ENCODE measurements at places on chromosomes 7 and 10.

DNA sequence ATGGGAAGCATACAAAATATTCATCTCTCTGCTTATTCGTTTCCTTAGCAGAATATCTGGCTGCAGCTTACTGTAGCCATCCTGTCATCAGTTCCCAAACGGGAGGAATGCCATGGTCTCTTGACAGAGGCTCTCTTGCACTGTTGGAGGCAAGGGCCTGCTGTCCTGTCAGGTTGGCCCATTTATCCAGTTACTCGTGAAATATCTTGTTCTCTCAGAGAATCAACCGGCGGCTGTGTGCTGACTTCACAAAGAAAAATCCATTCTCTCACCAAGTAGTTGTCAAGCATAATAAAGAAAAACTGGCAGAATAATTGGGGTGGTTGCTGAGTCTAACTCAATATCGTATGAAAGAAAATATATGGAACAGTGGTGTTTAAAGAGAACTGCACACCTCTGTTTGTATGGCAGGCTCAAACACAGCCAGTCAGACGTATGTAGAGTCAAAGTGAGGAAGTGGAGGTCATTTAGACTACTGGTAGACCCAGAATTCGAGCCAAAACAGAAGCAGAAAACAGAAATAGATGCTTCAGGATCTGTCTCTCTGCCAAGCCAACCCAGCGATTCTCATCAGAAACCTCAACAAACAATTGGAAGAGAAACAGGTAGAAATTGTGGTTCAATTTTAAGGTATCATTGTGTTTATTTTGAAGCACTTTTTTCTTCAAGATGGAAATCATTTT lies 349.2 kb upstream of the PRKCQ start:
- no peak for DNase-seq

- no peak for DNase-seq
Measured at GRCh38 chr7:133114519-133114918, 32.6 kb upstream of the CHCHD3 start.

DNA sequence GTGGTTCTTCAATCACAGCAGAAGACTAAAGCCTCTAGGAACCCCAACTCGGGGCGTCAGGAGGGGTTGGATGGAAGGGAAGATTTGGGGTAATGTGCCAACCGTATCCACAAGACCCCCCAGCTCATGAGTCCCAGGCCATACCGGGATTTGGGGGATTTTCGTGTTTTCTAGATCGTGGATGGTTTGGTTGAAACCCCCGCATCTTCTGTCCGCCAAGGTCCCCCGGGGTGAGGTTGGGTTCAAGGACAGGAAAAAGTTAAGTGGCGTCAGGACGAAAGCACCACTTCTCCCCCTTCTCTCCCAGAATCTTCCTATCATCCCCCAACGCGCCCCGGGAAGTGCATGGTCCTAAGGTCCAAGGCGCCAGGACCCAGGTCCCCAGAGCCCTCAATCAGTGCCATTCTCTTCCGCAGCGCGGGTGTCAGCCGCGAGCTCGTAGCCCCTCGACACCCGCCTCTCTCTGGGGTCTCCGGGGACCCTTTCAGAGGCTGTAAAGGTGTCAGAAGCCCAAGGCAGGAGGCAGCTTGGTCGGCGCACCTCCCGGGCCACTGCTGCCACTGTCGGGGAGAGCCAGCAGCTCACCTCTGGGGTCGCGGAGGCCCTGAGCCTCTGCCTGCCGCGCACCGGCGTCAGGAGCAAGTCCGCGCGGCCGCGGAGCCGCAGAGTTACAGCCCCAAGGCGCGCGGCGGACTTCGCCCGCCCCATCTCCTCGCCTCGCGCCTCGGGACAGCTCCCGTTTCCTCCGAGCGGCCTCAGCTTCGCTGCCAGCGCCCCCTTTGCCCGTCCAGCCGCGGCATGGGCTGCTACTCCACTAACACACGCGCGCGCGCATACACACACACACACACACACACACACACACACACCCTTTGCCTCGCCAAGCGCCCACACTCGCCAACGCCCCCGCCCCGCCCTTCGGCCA lies 1.5 kb downstream of the MKX start:
- no peak for DNase-seq

- no peak for DNase-seq
Measured at GRCh38 chr10:74151879-74152722, 1.1 kb downstream of the ADK start.

DNA sequence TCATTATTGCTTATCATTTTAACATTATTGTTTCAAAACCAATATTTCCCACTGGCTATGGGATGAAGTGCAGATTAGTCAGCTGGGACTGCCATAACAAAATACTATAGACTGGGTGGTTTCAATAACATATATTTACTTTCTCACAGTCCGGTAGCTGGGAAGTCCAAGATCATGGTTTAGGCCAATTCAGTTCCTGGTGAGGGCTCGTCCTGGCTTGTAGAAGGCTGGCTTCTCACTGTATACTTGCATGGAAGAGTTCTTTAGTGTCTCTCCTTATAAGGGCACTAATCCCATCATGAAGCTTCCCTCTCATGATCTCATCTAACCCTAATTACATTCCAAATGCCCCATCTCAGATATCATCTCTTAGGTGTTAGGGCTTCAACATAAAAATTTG lies 101.3 kb downstream of the CHRM2 start:
- DNase-seq: no peak

- DNase-seq: no peak
Measured at GRCh38 chr10:70186571-70186970, 16.3 kb upstream of the SAR1A start.

GRCh38 chr7:98902523-98902922 lies 24.2 kb downstream of the TRRAP start:
- no peak for DNase-seq

GRCh38 chr7:41107938-41108448 lies 594.9 kb downstream of the INHBA start:
- DNase-seq: no peak

DNA sequence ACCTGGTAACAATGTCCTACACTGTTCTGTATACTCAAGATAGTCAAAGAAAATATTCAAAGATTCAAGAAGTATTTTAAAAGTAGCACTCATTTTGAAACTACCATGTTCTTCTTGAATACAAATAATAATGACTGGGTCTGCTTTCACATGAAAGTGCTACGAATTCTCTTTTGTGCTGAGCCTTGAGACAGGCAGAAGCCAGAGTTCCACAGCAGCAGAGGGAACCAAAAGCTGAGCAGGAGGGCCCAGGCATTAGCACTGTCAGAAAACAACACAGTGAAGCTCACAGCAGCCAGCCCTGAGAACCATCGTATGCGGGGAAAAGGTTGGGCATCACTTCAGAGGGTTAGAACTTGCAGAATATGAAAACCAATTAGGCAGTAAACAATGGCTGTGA lies 38.9 kb downstream of the ANKMY2 start:
- no peak for DNase-seq

DNA sequence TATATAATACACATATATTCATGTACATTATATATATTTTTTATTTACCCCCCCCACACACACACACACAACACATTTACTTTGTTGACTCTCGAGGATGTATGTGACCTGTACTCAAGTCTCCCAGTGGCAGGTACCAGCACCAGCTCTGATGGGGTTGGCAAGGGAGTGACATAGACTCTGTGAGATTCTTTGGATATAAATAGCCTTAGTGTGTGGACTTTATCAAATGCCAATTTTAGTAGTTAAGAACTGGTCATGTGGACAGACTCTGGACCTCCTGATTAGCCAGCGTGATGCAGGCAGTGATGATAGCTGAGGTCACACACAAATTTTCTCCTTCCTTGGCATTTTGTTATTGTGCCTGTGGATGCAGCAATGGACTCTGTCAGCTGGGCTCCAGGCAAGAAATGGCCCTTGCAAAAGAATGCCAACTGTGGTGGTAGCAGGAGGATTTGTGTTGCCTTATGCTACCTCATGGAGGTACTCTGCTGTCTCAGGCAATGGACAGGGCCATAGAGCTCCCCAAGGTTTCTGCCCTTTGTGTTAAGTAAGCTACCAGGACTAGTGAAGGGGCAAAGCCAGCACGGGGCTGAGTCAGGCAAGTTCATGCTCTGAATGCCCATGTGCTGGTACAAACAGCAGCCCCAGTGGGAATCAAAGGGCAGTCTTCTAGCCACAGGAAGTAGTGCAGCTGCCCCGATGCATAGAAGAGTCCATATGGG lies 224.6 kb upstream of the ZWINT start:
- DNase-seq: no peak

DNA sequence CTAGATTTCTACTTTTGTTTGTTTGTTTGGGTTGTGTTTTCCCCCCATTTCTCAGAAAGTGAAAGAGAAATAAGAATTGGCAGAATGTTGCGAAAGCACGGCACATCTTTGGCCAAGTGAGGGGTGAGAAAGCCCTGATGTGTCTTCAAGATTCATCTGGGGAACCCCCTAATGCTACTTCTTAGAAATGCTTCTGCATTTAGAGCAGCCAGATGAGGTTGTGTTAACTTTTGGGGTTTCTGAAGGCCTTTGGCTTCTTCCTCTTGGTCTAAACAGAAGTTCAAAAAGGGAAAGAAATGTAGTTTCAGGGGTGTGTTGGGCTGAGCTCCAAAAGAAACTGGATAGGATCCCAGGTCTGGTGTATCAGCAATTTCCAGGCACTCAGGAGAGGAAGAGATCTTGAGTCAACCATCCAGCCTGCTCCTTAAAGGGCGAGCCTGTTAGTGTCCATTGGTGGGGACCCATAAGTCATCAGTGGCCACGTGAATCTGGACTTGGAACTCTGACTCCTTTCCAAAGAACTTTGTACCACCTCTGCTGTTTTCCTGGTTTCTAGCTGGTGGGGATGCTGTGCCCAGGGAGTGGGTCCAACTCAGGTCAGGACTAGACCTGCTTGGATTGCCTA lies 6.5 kb downstream of the DUSP5 start:
- DNase-seq: no peak

DNA sequence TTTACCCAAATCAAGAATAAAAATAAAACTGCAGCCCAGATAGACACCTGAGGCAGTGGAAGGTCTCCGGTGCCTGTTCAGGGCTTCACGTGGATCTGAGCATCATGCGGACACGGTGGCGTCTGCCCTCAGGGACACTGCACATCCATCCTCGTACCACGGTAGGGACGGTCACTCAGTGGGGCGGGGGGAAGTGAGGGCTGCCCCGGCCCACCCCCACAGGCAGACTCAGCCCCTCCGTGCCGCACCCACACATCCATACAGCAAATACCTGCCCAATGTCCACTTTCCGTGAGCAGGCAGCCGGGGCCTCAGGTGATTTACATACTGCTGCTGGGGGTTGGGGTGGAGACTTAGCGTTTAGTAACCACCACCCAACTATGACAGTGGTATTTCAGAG lies 207.8 kb downstream of the DIP2C start:
- DNase-seq: no peak

DNA sequence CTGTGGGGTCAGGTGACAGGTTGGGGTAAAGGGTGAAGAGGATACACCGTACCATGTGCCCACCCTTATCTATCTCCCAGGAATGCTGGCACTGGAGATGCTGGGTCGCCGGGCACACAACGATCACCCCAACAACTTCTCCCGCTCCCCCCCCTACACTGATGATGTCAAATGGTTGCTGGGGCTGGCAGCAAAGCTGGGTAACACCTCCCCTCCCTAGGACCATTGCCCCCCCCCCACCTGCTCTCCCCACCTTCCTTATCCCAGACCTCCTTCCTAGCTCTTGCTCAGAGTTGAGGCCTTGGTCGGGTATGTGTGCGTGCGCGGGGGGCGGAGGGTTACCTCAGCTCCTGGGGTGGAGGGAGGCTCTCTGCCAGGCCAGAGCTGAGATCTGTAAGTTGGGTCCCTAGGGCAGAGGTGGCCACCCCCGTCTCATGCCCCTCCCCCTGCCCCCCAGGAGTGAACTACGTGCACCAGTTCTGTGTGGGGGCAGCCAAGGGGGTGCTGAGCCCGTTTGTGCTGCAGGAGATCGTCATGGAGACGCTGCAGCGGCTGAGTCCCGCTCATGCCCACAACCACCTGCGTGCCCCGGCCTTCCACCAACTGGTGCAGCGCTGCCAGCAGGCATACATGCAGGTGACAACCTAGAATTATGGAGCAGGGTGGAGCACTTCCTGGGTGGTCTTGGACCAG lies 10.7 kb downstream of the NDST2 start:
- DNase-seq: no peak

DNA sequence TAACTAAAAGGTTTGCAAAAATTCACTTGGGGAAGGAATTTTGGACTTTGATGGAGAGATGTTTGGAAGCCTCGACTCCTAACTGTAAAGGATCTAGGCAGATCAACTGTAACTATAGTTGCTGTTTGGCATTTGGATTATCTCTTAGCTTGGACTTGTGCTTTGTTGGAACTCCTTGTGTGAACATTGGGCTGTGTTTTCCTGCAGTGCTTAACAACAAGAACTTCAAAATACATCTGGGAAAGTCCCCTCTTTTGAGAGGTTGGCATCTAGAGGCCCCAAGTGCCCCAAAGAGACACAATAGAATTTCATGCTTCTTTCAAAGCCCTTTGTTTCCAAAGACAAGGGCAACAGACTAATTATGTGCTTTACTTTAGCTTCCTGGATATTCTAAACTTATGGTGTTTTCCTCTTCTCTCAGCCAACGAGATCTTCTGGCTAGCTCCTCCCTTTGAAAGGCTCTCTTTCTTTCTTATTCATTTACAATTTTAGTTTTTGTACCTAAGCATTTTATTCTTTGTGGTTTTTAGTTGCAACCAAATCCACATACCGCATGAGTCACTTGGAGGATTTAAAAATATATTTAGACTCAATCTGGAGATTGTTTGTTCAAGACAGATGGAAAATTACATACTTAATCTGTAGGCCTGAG lies 11.6 kb downstream of the ABCA13 start:
- DNase-seq: no peak

DNA sequence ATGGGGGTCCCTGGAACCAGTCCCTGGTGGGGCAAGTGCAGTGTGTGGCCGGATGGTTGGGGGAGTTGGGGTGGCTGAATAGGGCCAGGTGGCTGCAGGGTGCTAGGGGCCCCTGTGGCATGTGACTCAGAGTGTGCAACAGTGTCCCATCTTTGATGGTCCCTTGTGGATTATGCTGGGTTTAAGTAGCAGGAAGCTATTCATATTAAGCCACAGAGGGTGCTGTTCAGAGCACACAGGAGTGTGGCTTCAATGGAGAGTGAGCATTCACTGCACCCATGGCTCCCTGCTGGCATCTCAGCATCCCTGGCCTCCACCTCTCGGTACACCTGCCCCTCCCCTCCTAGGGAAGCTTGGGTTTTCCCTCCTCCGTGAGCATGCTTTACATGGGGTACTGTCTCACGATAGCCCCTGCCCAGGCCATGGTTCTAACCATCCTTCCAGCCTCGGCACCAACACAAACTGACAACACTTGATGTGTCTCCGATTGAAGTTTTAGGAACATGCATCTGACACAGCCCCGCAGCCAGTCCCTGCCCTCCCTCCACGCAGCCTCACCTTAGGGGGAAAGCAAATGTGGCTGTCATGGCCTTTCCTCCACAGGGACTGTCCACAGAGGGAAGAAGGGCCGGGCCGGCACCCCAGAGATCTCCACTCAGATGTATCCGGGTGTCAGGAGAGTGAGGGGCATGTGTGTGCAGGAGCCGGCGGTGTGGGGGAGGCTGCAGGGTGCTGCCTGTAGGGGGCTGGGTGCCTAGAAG lies 30.4 kb upstream of the PPIF start:
- DNase-seq: no peak

GRCh38 chr7:938546-939185 lies 15.8 kb downstream of the ADAP1 start:
- no peak for DNase-seq

- DNase-seq: no peak
Measured at GRCh38 chr7:213324-213993, 21.1 kb downstream of the FAM20C start.

All from stimulated activated CD8-positive, alpha-beta memory T cell treated with anti-CD3 and anti-CD28 coated beads, Interleukin-15, amount 100 ng/mL, for 24 hours (primary cell).